H9 (cell line): ENCODE measurements at places on chromosomes 2 and 18. TPM values are rescaled to one million over a fixed set of nuclear protein-coding genes. Genes with fewer than 3 reads are reported as not detected.

DNA sequence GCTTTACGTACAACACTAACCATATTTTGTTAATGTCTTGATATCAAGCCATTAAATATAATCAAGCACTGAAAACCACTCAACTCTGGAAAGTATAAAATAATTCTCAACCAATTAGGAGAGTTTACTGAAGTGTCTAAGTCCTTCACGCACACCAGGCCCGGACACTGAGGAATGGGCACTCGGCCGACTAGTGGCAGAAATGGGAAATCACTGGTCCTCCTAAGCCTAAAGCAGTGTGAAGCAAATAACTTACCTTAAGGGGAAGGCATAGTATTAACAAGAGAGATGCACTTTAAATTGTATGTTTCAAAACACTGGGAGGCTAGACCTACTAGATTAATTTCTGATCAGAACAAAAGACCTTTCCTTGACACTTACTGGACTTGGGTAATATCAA is 45.7 kb downstream of the FAM210A start:
- no peaks in the 10 kb centered on the region for H3K4me1 ChIP-seq
- H3K36me3 ChIP-seq = peaks cover 21% of the 10 kb centered on the region
- H3K27me3 ChIP-seq = no peaks in the 10 kb centered on the region
- H3K4me3 ChIP-seq = no peak overlapping the region

DNA sequence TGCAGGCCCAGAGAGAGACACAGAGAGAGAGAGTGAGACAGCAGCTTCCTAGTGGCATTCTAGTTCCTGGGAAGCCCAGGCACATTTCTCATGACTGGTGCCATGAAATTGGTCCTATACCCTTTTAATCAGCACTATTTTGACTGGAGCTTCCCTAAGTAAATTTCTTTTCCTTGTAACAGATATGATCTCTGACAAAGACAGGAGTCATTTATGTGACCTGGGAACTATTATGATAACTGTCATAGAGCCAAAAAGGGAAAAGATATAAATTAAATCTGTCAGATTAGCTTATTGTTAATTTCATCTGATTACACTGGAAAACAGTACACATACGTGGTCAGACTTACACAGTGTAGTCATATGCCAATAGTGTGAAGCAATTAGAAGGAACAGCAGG is 161.3 kb upstream of the HNRNPA3 start:
- H3K4me1 ChIP-seq = no peaks in the 10 kb centered on the region; the same call in 1 of the 2 replicates
- no peak overlapping the region for H3K27ac ChIP-seq
- no peak overlapping the region for H3K4me3 ChIP-seq
- H3K27me3 ChIP-seq = no peaks in the 10 kb centered on the region

NAT8 gene
- total RNA-seq = not detected in 2 replicates

GRCh38 chr2:84970210-84970867 is 622 bp upstream of the KCMF1 start:
- H3K27me3 ChIP-seq = no peaks in the 10 kb centered on the region
- peak overlapping the region; percentile 12 for H3K27ac ChIP-seq
- peaks cover 2% of the 10 kb centered on the region; the same call in 1 of the 2 replicates for H3K4me1 ChIP-seq
- peak; percentile 62 for DNase-seq
- peaks cover 28% of the 10 kb centered on the region for H3K36me3 ChIP-seq
- H3K4me3 ChIP-seq = peak overlapping the region; percentile 92

DNA sequence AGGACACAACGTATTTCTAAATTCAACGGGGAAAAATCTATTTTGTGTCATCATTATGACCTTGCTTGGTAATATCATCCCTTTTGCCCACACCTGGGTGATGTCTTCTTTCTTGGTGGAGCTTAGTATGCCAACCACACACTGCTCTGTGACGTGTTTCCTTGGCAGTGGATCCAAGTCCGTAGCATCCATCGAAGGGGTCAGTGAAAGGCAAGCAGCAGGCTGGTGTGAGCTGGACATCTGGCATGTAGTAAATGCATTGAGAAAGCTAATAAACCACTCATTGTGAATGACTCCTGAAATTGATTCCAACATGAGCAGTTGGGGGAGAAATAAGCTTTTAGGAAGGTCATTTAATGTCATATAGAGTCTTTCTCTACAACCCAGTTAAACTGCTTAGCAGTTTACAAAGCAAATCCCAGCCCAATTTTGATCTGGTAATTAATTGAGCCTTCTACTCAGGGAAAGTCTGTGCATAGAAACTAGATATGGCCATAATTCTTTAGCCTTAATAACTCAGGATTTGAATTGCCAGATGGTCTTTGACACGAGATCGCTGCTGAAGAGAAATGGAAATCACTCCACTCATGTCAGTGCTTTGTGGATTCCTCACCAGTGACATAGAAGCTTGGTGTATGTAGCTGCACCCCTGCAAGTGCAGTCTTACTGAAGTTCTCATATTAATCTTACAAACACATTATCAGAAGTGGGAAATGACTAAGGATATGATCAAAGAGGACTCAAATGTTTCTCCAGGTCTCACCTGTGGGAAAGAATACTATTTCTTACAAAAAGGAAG is 494.8 kb downstream of the CMPK2 start:
- no peaks in the 10 kb centered on the region for H3K36me3 ChIP-seq
- no peaks in the 10 kb centered on the region for H3K4me1 ChIP-seq
- DNase-seq = no peak
- H3K27ac ChIP-seq = no peak overlapping the region
